SK-N-SH (cell line): ENCODE measurements at places on chromosomes 6 and 20.
A peak's percentile ranks its signal among the peaks of the same experiment; 100 is the strongest.

DNA sequence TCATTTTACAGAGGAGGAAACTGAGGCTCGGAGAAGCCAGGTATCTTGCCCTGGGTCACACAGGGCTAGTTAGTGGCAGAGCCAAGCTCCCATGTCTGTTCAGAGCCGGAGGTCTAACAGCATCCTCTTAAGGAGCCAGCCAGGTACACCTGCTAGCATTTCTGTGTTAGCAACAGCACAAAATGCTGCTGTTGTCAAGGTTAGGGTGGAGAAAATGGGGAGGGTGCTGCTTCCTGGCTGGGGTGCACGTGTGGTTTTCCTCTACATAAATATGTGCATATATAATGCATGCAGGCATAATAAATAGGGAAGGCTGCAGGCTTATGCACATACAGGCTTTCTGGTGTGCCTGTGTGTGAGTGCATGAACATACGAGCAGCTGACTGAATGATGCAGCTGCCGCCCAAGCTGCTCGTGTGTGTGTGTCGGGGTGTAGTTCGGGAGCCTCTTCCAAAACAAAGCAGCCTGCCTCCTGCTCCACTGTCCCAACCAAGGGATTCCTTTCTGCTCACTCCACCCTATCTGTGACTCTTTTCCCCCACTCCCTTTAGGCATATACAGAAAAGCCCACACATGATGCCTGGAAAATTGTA lies 86.6 kb downstream of the CD40 start:
- DNase-seq: no peak

GRCh38 chr20:48718786-48719578 lies 108.8 kb downstream of the PREX1 start:
- DNase-seq: no peak

DNA sequence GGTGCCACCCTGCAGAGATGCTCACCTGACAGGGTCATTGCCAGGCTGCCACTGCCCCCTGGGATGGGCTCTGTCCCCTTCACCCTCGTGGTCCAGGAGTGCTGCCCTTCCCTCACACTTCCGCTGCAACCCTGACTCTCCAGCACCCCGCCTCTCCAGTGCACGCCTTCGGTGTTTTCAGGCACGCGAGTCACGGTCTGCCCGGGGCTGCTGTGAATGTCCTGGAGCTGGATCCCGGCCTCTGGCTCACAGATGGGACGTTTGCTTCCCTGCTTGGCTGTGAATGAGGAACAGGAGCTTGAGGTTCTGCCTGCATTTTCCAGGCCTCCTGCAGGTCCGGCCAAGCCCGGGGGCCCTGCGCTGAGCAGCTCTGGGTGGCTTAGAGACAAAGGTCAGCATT lies 343.4 kb downstream of the SMOC2 start:
- DNase-seq: no peak

GRCh38 chr6:99422912-99423311 lies 2.2 kb downstream of the PNISR start:
- no peak for DNase-seq

GRCh38 chr6:25173246-25173645 lies 105.9 kb upstream of the CARMIL1 start:
- DNase-seq: no peak

GRCh38 chr6:12483712-12484111 lies 193.6 kb downstream of the EDN1 start:
- no peak for DNase-seq

DNA sequence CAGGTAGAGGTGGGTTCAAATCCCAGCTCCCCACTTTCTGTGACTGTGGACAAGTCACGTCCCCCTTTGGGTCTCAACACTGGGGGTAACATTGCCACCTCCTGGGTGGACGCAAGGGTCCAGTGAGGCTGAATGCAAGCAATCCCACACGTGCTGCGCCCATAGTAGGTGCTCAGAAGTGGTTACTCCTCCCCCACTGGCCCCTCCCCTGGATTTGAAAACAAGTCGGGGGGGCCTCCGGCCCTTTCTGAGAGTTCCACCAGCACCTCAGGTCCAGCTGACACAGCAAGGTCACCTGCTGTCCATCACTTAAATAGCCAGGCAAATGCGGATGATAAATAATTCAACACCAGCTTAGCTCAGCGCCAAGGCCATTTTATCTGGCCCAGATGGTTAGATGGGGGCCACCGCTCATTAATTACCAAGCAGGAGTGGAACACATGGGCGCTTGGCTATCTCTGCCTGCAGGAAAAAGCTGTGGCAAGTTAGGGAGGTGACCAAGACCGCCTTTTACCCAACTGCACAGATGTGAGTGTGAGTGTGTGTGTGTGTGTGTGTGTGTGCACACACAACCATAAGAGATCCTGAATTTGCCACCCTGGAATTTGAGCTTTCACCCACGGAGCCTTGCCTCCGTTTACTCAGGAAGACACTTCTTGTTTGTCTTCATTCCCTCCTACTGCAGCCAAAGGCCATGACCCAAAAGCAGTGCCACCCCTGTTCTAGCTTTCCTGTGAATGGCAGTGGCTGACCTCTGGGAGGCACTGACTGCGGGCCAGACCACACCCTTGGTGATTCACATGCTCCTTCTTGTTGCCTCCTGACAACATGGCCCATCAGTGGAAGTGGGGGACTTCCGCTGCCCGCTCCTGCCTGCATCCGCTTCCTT lies 34.7 kb upstream of the KCNB1 start:
- no peak for DNase-seq

GRCh38 chr20:62832212-62832922 lies 15.5 kb downstream of the COL9A3 start:
- DNase-seq: peak; percentile 21

GRCh38 chr20:61934716-61935530 lies 130.8 kb downstream of the TAF4 start:
- DNase-seq: no peak

DNA sequence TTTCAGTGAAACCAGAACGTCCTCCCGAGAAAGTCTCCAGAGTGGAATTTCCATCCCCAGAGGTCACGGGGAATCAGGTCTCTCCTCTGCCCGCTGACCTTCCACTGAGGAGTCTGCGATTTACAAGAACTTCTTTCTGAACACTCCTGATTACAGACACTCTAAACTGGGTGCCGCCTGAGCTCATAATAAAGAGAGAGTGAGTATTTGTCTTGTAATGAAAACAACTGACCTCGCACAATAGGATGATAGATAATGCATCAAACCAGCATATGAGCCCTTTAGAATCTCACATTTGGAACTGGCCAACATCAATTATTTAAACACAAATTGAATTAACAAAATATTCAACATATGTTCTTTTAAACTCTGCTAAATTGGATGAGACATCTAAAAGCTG lies 47.5 kb downstream of the DLL1 start:
- DNase-seq: no peak

DNA sequence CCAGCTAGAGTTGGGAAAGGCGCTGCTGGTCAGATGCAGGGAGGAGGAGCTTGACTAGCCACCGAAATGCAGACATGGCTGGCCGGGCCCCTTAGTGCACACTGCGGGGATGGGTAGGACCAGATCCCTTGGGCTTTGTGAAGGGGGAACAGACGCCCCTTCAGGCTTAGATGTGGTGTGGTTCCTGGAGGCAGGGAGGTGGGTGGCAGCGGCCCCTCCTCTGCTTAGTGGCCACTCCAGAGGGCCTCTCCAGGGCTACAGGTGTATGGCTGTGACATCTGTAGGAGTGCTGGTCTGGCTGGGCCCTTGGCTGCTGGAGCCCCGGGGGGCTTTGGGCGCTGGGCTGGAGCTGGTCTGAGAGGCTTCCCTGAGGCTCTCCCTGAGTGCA lies 5.9 kb downstream of the CCND3 start:
- DNase-seq: no peak

DNA sequence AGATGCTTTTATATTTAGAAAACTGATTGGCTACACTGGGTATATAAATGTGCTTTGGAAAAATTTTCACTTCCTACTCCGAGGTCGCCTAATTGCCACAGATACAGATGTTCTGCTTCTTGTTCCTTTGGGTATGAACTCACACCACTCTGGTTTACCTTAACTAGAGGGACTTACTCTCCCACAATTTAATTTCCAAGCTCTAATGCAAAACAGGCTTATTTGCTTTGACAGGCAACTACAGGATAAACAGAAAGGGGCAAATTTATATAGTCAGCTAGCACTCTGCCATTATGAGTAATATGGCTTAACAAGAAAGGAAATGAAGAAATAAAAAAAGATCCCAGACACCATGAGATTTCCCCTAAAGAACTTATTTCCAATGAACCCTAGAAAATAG lies 156.9 kb upstream of the ZFP64 start:
- DNase-seq: peak; percentile 44

GRCh38 chr6:140048202-140048790 lies 673.8 kb upstream of the CITED2 start:
- no peak for DNase-seq

DNA sequence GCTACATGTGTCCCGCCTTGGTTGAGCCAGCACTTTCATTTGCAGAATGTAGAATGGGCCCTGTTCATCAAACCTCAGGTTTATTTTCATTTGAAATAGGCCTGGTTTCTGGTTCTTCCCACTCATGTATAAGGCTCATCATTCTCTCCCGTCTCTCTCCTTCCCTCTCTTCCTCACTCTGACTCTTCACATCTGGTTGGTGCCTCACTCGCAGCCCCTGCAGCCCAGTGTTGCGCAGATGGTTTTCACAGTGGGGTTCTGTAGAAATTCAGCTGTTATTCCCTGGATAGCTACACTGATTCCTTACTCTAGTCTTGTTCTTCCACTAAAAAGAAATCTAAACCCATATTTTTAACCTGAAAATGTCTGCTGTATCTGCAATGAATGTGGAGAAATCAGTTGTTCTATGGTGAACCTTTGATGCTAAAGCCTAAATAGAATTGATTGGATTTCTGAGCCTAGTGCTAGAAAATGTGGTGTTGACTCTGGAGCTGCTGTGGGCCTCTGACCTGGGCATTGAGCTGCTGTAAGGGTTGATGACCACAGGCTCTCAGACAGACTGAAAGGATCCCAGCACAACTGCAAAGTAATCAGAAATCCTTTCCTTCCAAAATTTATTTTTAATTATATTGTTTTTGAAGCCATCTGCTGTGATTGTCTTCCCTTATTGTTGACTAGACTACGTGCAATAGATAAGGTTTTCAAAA lies 150.3 kb downstream of the TMEM242 start:
- no peak for DNase-seq

GRCh38 chr6:87832025-87832825 lies 130.2 kb upstream of the AKIRIN2 start:
- DNase-seq: peak; percentile 28

DNA sequence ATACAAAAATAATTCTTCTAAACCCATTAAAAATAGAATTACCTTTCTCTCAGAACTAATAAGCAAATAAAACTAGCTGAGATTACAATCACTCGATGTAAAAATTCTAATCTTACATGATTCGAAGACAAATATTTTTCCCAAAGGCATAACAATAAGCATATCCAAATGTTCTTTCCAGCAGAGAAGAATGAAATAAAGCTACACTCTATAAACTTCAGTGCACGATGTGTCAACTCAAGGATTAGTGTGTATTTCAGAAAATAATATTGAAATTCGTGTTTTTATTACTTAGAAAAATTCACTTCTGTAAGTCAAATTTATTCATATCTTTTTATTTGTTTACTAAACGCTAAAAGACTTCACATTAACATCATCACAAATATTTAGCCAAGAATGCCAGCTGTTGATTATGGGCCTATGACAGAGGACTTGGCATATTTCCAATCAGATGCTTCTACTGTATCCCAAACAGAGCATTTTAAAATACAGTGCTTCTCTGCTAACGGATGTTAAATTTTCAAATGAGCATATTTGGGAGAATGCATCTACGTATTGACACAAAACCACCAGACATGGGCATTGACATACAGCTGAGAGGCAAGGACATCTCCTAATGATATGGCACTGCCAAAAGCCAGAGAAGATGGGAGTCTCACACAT lies 54.7 kb upstream of the PDE7B start:
- DNase-seq: peak; percentile 25

GRCh38 chr6:100415768-100416167 lies 49.0 kb downstream of the SIM1 start:
- no peak for DNase-seq

DNA sequence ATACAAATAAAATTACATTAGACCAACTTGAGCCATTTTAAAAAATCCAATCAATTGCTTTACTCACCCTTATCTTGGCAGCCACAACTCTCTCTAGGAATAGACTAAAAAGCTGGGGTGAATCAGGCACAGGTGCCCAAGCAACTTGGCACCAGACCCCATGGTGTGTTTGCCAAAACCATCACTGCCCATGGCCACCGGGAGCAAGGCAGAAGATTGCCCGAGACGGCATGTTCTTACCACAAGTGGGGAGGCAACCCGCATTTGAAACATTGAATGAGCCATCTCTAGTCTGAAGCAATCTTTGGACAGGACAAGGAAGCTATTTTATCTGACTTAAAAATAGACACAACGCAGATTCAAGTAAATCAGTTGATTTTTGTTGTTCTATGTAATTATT lies 69.0 kb downstream of the SMLR1 start:
- DNase-seq: no peak

- no peak for DNase-seq
Measured at GRCh38 chr6:20605061-20605460, 70.8 kb downstream of the CDKAL1 start.

DNA sequence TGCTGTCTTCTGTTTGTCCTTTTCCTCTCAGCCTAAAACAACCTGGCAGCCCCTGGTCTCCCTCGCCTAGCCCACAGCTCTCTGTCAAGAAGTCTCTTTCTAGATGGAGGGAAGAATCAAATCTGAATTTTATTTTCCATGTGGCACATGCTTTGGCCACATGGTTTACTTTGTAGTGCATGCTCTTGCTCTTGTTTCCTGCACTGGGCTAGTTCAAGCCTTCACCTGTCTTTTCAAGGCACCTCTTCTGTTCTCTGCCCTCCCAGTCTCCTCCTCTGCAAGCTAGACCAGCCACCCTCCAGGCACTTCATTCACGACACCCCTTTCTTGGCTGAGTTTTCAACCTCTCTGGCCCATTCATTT lies 7.6 kb downstream of the PPP1R14C start:
- no peak for DNase-seq

DNA sequence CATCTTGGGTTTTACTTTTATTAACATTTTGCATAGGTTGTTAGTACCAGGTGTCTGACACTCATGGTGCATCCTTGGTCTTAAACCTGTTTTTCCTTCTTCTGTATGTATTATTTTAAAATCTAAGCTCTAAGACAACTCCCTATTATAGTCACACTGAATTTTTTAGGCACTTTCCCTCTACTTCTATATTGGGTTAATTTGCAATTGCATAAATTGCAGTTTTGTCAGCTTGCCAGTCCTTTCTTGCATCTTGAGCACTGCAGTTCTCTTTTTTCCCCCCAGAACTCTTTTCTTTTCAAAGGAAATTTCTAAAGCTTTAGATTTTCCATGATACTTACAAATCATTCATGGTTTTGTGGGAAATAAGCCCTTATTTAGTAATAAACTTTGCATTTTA lies 70.6 kb downstream of the ZNF292 start:
- DNase-seq: no peak

- no peak for DNase-seq
Measured at GRCh38 chr6:34332251-34333198, 59.9 kb downstream of the NUDT3 start.

DNA sequence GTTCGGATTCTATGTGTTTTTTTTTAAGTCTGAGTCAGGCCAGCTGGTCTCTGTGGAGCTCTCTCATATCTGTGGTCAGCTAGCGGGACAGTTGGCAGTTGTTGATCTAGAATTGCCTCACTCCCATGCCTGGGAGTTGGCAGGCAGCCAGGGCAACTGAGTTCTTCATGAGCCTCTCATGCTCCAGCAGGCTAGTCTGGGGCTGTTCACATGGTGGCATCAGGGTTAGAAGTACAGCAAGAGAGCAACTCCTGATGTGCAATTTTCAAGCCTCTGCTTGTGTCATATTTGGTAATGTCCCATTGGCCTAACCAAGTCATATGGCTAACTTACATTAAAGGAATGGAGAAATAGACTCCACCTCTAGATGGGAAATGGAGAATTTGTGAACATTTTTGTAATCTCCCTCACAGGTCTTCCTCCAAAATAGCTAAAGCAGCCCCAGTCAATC lies 6.7 kb upstream of the IFT52 start:
- DNase-seq: no peak
